Activated CD4-positive, alpha-beta T cell treated with anti-CD3 and anti-CD28 coated beads for 4 hours (primary cell): ENCODE measurements at places on chromosomes 6 and 20.

GRCh38 chr6:39812496-39812852 lies 20.3 kb downstream of the DAAM2 start:
- DNase-seq: no peak

DNA sequence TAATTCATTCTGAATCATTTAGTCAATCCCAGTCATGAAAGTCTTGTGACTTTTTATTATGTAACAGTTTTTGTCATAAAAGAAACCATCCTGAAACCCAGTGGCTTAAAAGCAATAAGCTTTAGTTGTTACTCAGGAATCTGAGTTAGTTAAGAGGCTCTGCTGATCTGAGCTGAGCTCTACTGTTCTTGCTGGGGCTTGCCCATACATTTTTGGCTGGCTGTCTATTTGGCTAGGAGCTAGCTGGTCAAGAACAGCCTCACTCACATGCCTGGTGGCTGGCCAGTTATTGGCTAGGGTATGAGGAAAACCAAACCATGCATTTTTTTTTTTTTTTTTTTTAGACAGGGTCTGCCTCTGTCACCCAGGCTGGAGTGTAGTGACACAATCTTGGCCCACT lies 10.6 kb downstream of the TCF21 start:
- DNase-seq: no peak

DNA sequence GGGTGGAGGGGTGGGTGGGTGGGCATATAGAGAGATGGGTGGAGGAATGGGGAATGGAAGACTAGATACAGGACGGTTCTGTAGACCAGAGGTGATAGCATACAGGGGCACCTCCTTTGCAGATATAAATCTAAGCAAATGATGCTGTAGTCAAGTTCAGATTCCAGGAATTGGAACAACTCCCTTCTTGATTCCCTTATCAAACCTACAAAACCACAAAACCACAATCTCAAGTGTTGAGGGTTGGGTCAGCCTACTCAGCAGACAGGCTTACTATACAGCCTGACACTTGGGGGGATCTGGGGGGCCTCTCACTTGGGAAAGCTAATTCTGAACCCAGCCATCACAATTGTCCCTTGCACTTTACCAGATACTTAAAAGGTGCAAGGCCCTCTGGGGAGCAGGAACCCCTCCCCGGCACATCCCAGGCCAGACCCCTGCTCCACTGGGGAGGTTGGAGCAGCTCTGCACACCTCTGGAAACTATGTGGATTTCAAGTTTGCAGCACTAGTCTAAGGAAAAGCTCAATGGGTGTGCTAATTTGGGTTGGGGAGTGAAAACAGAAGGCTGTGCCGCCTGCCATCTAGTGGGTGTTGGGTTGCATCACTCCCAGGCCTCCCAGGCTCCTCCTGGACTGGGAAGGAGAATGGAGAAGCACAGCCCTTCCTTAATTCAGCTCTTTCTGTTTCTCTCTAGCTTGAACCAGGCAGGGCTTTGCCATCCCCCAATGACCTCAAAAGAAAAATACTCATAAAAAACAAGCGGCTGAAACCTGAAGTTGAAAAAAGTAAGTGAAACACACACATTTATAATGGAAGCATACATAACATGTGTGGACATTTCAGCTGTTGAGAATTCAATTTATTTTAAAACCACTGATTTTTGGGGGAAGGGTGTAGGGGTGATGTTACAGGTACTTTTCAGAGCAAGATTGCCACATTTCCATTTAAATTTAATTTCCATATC lies 121.2 kb upstream of the LAMP5 start:
- no peak for DNase-seq

DNA sequence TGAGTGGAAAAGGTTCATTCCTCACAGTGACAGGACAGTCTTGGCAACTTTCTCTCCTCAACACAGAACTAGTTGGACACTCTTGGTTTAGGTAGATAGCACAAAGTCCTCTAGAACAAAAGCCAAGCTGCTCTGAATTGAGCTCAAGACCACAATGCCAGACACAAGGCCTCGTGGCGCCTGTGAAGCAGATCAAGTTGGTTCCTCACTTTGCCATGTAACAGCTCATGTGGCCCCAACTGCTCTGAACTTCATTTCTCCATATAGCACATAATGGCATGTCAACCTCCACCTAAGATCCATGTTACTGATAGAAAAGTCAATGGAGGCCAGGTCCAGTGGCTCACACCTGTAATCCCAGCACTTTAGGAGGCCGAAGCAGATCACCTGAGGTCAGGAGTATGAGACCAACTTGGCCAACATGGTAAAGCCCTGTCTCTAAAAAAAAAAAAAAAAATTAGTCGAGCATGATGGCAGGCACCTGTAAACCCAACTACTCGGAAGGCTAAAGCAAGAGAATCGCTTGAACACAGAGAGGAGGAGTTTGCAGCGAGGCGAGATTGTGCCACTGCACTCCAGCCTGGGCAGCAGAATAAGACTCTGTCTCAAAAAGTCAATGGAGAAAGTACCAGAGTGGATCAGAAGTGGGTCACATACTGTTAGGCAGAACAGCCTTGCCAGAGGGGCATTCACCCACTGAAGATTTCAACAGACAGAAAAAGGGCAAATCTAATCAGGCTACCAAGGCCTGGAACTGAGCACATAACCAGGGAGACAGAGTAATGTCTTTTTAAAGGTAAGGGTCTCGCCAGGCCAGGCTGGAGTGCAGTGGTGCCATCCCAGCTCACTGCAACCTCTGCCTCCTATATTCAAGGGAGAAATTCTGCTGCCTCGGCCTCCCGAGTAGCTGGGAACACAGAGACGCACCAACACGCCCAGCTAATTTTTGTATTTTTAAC lies 21.2 kb downstream of the ROMO1 start:
- DNase-seq: no peak

DNA sequence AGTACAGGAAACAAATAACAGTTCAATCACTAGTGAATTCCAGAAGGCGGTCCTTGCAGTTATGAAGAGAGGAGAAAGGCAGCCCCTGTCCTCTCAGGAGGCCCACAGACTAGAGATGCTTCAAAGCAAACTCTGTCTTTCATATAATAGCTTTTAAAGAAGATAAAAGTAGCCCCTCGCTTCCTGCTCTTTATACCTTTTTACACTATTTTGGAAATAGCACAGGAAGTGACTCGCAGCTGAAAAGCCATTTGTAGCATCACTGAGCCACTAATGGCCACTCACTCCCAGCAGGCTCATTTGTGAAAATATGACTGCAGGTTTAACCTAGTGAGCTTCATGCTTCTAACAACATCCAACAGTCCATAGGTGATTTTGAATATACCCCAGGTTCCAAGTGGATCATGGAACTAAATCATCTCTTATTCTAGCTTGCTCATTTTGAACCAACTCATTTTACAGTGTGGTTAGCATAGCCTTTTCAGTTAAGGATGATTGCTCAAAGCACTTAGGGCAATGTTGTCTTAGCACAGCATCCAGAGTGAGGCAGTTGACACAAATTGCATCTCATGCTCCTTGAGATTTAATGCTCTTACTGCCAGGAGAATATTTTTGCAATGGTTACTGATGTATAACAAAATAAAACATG lies 136.0 kb upstream of the NRSN1 start:
- no peak for DNase-seq

DNA sequence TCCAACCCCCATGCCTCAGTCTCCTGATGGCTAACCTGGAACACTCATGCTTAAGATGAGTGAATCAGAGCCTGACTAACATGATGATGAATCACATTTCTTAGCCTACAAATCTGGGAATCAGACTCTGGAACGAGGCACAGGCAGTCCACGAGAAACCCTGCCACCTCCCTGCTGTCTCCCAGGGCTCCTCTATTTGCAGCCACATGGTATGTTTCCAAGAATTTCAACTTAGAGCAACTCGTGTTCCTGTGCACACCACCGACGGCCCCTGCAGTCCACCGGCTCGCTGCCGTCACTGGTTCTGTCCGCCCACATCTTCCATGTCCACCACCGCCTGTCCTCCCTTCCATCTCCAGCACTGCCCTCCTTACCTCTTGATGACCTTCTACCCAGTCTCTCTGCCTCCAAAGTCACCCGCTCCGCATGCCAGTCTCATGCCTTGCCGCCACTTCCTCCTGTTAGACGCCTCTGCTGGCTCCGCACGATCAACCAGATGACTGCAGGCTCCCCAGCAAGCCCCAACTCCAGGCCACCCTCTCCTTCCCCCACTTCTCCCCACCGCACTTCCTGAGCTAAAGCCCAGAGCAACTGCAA lies 87.6 kb downstream of the AGPAT4 start:
- no peak for DNase-seq

GRCh38 chr6:83071023-83071422 lies 3.6 kb downstream of the DOP1A start:
- no peak for DNase-seq

DNA sequence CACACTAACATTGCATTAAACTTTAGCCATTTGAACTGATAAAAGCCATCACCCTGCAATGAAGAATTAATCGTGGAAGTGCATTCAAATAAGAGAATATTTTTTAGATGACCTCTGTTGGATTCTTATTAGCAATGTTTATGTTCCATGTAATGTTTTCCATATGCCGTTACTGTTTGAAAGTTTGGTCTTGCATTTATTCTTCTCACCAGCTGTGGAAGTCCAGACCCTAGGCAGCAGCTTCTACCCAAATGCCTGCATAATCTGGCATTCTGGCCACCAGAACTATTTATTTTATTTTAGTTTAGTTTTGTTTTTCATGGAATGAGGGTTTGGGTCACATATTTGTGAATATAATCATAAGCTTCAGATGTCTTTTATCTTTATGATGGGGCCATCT lies 140.4 kb downstream of the SAMD5 start:
- DNase-seq: no peak

DNA sequence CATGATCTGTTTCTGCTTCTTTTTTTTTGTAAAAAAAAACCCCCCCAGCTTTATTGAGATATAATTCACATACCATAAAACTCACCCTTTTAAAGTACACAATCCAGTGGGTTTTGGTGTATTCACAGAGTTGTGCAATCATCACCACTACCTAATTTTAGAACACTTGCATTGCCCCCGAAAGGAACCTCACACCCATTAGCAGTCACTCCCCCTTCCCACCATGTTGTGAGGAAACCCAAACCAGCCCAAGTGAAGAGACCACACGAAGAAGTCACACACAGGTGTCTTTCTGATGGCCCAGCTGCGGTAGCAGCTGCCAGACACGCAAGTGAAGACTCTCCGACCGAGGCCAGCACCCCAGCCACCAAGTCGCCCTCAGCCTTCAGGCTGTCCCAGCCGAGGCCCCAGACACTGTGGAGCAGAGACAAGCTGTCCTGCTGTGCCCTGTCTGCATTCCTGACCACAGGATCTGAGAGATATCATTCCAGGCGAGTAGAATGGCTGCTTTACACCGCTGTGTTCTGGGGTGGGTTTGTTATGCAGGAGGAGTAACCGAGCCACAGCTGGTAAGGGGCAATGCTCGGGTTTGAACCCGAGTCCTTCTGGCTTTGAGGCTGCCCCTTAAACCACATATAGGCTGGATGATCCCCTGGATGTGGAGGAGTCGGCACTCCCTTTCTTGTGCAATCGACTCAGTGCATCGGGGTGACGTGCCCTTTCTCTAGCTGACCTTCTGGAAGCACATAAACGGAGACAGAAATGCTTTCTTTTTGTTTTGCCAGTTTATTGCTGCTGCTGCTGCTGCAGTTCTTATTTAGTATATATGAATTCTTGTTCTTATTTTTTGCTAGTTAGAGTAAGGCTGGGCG lies 59.1 kb upstream of the PTPN1 start:
- no peak for DNase-seq

GRCh38 chr6:167163476-167164011 lies 5.8 kb upstream of the GPR31 start:
- no peak for DNase-seq

- no peak for DNase-seq
These were observed 85.2 kb downstream of the VEGFA start for GRCh38 chr6:43855247-43855646.

GRCh38 chr20:58407966-58408557 lies 19.0 kb downstream of the VAPB start:
- DNase-seq: no peak

GRCh38 chr6:23732521-23732920 lies 393.5 kb upstream of the NRSN1 start:
- DNase-seq: no peak

GRCh38 chr20:1654996-1655395 lies 2.6 kb downstream of the SIRPG start:
- no peak for DNase-seq

DNA sequence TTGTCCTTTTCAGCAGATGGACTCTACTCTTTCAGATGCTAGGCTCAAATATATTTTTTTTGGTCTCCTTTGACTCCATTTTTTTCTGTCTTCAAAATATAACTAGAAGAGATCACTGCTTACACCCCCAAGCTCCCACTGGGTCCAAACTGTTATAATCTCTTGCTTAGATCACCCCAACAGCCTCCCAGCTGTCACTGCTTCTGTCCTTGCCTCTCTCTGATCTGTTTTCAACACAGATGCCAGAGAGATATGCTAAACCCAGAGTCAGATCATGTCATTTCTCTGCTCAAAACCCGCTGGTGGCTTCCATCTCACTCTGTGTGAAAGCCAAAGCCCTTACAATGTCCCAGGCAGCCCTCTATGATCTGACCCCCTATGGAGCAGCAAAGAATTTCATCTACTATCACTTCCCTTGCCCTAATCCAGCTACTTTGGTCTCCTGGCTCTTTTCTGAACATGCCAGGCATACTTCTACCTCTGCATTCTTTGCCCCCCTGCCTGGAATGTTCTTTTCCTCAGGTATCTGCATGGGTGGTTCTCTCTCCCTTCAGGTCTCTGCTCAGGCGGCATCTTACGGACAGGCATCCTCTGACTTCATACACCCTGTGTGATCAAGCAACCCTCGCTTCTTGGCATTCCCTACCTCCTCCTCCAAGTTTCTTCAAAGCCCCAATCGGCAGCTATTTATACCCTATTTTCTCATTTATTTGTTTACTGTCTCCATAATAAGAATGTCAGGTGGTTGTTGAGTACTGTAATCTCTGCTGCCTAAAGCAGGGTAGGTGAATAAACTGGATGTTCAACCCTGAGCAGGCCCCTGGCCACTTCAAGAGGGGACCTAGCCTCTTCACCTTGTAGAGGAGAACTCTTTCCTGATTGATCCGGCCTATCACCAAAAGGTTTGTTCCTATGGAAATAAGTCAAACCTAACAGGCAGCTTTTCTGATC lies 43.6 kb upstream of the SLC4A11 start:
- DNase-seq: no peak

DNA sequence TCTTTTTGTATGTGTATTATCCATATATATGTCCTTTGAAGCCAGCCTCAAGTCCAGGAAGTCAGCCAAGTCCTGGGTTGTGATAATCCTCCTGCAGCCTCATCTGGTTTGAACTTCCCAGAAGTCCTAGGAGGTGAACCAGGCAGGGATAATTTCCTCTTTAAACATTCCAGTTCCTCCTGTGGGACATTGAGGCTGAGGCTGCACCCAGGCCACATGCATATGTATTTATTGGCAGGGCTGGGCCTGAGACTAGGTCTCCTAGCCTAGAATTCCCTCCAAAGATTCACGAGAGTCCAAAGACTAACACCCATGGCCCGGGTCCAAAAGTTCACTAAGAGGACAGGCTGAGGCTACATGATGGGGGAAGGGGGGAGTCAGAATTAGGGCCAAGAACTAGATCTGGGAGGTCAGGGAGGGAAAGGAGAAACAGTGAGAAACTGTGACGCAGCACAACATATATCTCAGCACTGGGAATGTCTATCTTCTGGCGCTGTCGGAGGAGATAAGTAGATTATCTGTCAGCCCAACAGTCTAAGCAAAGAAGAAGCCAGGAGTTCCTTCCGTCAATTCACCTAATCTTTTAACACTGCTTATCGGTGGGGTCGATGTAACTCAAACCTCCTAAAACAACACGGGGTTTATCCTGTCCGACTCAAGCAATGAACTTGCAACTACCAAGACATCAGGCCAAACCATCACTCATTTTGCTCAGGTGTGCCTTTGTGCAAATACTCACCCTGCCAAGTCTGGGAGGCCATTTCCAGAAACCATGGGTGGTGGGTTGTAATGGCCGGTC lies 43.3 kb downstream of the SNX5 start:
- no peak for DNase-seq
